Stimulated activated CD8-positive, alpha-beta memory T cell treated with anti-CD3 and anti-CD28 coated beads, Interleukin-2, amount 100 ng/mL, for 1 hour (primary cell): ENCODE measurements at places on chromosomes 1 and 21.

- no peak for DNase-seq
These were observed 8.3 kb upstream of the MUTYH start for GRCh38 chr1:45348609-45348965.

DNA sequence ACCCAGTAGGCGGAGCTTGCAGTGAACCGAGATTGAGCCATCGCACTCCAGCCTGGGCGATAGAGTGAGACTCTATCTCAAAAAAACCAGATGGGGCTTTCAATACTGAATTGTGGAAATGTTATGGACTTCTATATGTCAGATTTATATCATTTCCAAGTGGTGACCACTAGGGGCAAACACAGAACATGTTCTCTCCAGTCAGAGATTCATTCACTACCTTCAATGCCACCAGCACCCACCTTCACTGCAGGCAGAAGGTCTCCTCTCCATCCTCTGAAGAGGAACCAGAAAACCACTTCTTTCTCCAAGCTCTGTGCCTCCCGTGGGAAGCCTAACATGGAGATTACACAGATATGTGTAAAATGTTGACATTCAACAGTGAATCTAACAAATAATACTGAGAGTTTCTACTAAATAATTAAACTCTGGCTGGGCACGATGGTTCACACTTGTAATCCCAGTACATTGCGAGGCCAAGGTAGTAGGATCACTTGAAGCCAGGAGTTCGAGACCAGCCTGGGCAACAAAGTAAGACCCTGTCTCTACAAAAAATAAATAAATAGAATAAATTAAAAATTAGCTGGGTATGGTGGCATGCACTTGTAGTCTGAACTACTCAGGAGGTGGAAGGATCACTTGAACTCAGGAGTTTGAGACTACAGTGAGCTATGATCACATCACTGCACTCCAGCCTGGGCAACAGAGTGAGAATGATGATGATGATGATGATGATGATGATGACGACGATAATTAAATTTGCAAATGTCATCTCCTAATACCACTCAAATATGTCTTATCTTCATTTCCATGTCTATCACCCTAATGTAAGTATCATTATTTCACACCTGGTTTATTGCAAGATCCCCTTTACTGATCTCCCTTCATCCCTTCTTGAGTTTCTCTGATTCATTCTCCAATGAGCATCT is 151.1 kb downstream of the ZNF281 start:
- DNase-seq = no peak

- DNase-seq = no peak
These were observed 22.0 kb downstream of the LYPD8 start for GRCh38 chr1:248733566-248733965.

DNA sequence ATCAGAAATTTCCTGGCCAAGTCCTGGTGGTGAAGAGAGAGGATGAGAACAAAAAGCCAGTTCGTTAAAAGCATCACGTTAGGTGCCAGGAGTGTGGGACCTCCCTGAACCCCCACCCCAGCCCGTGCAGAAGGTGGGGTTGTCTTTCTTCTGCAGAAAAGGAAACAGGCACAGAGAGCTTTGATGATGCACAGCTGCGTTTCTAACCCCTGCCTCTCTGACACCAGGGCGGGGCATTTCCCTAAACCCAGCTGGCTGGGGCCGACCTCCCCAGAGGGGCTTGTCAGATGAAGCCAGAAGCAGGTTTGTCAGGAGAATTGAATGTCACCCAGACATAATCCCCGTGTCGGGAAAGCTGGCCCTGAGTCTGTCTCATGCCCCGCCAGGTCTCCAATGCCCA is 189.3 kb upstream of the EDN2 start:
- no peak for DNase-seq

DNA sequence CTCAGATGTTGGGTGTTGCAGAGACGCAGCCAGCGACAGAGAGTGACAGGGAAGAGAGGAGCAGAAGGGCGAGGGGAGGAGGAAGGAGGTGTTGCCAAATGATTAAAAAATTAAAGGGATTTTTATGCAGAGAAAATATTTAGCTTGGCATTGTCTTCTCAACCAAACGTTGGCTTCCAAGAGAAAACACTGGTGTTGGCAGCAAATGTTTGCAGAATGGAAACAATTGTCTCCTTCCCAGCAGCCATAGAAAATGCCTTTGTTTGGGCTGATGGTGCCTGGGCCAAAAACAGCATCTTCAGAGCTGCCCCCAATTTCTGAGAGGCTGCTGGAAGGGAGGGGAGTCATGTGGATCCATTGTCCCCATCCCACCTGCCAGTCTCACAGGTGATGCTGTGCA is 29.7 kb upstream of the GRIK3 start:
- no peak for DNase-seq

GRCh38 chr1:186435336-186435735 is 25.6 kb downstream of the PDC start:
- DNase-seq = no peak

- no peak for DNase-seq
These were observed 607.8 kb upstream of the ADGRL2 start for GRCh38 chr1:81192647-81193642.

GRCh38 chr1:57353654-57354053 is 70.2 kb downstream of the DAB1 start:
- DNase-seq = no peak

GRCh38 chr1:50418600-50419109 is 4.6 kb downstream of the DMRTA2 start:
- no peak for DNase-seq

DNA sequence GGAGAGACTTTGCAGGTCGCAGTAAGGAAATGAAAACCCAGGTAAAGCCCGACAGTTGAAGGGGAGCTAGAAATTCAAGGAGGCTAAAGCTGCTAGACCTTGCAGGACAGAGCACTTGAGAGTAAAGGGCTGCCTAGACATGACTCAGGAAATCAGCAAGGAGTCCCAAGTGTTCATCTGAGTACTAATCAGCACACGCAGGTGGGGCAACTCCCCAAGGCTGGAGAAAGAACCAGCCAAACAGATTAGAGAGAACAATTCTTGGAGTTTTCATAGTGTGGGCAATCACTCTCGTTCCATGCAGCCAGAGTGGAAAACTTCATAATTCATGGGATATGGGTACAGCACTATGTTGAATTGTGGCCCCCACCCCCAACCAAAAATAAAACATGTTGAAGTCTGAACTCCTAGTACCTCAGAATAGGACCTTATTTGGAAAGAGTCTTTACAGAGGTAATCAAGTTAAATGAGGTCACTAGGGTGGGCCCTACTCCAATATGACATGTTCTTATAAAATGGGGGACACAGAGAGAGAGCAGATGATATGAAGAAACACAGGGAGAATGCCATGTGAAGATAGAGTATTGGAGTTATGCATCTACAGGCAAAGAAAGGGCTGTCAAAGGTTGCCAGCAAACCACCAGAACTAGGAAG is 28.0 kb downstream of the SYDE2 start:
- DNase-seq = no peak

GRCh38 chr21:15616864-15617574 is 112.8 kb upstream of the USP25 start:
- no peak for DNase-seq
